ENCODE measurements at places on chromosomes 2 and 18. TPM values are rescaled to one million over a fixed set of nuclear protein-coding genes. Genes with fewer than 3 reads are reported as not detected.

DNA sequence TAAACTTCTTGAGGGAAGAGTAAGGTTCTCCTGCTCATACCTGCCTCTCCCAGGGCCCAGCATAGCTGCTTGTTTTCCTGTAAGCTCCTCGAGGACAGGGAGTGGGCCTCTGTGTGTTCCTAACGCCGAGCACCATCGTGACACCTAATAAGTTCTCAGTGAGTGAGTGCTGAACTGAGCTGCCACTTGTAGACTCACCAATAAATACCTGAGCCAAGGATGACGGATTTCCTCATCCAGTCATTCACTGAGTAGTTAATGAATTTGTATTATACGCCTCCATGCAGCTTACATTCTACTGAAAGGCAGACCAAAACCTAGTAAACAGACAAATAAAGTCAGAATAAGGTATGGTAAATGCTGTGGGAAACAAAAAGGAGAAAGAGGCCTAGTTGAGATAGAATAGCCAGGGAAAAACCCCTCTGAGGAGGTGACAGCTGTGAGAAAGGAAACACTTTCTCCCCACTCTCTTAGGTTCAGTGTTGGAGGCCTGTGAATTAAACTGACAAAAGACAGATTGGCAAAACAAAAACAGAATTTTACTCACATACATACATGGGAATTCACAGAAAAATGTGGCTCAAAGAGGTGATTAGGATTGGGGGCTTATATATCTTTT is 138.6 kb downstream of the B3GNT2 start:
- no peak for DNase-seq

- no peak for DNase-seq
Measured at GRCh38 chr2:141260911-141261310, 869.9 kb downstream of the LRP1B start.

DNA sequence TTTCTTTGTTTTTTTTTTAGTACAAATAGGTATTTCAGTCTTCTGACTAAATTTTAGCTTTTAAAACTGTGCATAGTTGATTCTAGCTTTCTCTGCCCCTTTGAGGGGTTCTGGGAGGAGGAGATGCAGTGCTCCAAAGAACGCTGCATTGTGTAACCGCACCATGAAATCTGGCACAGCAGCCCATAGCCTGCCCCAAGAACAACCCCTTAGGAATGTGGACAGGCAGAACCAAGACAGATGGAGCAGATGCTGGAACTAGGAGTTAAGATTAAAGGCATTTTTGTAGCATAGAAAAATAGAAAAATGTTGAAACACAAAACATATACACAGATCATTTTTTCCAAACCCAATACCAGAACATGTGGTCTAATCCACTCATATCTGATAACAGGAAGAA is 187.5 kb downstream of the SCG2 start:
- no peak for DNase-seq

GRCh38 chr2:142741764-142742269 is 135.6 kb upstream of the KYNU start:
- DNase-seq: no peak

DNA sequence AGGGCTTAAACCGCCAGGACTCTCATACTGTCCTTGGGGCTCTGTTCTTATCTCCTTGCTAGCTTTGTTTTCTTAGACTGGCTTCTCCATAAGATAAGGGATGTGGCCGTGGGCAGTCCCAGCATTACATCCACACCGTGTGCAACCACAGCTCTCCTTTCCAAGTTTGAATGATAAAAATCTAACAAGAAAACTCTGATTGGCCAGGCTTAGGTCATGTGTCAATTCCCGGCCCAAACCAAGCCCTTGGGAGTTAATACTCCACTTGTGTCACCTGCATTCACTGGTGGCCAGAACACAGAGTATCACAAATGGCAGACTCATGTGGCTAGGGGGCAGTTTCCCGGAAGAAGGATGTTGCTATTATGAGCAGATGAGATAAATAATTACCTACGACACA is 43.2 kb upstream of the KDM3A start:
- no peak for DNase-seq

GRCh38 chr18:31500051-31500688 is 2.2 kb downstream of the DSG2 start:
- DNase-seq: no peak

GRCh38 chr2:226366920-226367319 is 432.7 kb downstream of the IRS1 start:
- no peak for DNase-seq

GRCh38 chr2:239546541-239546940 is 145.7 kb upstream of the HDAC4 start:
- no peak for DNase-seq

- no peak for DNase-seq
Measured at GRCh38 chr2:17136877-17137276, 381.4 kb downstream of the RAD51AP2 start.

DNA sequence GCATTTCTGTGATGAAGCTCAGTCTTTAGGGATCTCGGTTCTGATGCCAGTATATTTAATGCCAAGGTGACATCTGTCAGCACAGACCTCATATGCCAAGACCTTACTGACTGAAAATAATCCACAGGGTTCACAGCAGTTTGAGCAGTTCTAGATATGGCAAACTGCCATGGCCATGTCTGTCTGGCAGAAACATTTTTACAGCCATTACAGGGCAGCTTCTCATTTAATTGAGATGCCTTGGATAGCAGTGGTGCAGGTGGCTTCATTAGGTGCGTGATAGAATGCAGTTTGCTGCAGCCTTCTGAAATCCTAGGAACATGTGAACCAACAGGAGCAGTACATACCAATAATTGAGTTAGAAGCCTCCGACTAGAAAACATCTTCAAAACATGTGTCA is 510.6 kb downstream of the XIRP2 start:
- no peak for DNase-seq

DNA sequence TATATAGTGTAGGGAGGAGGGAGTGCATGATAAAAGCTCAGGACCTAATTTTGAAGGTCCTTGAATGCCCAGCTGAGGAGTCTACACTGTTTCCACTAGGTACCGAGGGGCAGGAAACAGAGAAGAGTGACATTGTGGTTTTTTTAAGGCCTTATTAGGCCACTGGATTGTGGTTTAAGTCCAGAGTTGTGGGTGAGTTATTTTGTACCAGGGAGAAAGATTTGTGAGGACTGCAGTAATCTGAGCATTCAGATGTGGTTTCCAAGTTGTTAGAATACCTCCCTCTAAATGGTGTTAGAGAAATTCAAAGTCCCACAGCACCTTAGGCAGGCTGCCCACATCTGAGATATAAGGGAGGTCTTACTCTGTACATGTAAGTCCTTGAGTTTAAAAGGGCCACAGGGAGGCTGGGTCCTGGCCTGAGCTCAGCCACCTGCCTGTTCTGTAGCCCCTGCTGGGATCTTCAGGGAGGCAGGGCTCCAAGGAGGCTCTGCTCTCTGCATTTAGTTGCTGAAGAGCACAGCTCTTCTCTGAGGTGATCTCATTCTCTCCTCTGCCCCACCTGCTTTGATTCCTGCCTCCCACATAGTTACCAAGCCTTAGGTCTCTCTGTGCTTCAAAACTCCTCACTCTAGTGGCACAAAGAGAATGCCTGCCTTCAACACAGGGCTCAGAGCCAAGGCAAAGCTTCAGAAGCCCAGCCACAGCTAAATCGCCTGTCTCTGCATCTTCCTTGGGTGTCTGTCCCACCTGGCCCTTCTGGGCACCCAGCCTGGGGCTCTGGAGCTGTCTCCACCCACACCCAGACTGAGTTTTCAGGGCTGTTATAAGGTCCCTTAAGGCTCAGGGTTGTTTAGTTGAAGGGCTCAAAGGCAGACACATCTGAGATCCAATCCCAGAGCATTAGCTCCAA is 88.1 kb downstream of the VSNL1 start:
- no peak for DNase-seq

DNA sequence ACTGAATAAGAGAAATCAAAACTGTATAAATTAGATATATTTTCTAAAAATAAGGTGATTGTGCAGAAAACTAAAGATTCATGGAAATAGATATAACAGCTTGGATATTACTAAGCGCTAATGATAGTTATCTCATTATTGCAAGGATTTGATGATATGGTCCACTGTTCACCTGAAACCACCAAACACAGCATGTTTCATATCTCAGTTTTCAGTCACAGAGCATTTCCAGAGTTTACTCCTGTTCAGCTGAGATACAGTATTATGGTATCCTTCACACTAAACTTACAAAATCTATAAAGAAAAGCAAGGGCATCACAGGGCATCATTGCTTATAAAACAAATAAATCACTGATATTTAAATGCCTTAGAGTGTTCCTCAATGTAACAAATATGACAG is 591.6 kb downstream of the ERBB4 start:
- no peak for DNase-seq

GRCh38 chr2:178731300-178731699 is 75.9 kb downstream of the TTN start:
- DNase-seq: no peak

DNA sequence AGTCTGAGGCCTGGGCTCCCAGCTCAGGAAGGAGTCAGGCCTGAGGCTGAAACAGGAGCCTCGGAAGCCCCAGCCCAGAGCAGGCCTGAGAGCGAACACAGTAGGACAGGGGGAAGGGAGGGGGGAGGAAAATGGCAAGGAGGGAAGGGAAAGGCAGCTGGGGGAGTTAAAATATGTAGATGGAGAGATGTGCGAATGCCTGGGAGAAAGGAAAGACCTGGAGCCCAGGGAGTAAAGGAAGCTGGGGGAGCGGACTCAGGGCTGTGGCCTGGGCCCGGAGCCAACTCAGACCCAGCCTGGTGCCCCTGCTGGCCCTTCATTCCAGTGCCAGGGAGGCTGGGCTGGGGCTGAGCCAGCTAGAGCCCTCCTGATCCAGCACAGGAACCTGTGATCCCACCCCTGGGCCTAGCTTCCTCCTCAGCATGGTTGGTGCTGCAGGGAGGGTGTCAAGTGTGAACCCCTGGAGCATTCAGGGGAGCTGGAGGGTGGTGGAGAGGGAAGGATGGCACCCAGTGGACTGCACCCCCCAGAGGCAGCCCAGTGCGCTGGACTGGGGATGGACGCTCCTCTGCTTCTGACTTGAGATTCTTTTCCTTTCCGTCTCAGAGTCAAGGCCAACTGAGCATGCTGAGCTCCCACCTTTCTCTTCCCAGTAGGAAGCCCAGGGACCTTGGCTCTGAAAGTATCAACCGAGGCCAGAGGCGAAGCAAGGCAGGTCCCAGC is 46.3 kb downstream of the EMX1 start:
- DNase-seq: no peak

- no peak for DNase-seq
Measured at GRCh38 chr2:96906729-96907114, 36.8 kb upstream of the SEMA4C start.

- DNase-seq: no peak
Measured at GRCh38 chr2:8536686-8537561, 144.9 kb upstream of the ID2 start.

GRCh38 chr2:55120634-55121359 is 70.5 kb upstream of the RTN4 start:
- peak; percentile 75 for DNase-seq

DNA sequence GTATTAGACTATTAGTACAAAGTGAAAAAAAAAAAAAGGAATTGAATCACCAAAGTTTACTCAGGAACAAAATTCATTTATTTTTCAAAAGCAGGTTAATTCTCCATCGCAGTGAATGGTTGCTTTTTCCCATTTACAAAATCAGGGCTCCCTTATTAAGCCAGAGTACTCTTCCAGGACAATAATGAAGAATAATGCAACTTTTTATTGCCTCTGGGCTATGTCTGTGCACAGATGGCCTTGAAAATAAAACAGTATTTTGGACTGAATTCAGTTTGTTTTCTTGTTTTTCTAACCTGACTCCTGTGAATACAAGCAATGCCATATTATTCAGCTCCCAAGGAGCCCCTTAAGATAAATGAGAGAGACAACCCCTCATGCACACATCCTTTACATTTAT is 246.8 kb downstream of the KCNS3 start:
- no peak for DNase-seq

DNA sequence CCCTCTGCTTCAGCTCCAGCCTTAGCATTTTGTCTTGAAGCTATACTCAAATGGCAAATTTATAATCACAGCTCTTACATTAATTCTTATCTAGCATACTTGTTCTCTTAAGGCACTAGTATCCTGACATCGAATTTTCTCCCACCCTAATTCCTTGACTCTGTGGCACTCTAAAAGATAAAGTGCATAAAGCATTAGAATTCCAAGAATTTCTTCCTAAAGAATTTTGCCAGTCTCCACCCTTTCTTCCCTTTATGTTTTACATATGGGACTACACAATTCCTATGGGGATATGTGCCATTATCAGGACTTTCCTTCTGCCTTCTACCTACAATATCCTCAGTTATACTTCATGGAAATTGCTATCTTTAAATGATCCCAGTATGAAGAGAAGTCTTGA is 560.3 kb downstream of the ARHGAP15 start:
- DNase-seq: no peak

GRCh38 chr2:60359569-60359968 is 193.9 kb downstream of the BCL11A start:
- DNase-seq: no peak

DNA sequence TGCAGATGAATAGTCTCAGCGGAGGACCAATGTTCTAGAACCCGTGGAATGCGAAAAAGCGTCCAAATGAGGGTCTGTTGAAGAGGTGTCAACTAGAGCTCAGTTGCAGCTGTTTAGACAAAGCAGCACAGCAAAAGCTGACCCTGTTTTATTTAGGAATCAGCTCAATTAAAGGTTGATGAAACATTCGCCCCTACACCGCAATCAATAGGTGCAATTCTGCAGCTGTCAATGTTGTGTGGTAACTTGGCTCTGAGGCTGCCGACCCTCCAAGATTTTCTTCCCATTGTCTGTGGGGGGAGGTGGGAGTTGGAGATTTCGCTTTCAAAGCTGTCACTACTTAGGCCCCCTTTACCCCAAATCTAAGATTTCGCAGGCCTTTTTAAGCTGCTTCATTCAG is 330.0 kb downstream of the ETAA1 start:
- DNase-seq: no peak

GRCh38 chr2:230914886-230915285 is 10.2 kb downstream of the GPR55 start:
- DNase-seq: no peak

DNA sequence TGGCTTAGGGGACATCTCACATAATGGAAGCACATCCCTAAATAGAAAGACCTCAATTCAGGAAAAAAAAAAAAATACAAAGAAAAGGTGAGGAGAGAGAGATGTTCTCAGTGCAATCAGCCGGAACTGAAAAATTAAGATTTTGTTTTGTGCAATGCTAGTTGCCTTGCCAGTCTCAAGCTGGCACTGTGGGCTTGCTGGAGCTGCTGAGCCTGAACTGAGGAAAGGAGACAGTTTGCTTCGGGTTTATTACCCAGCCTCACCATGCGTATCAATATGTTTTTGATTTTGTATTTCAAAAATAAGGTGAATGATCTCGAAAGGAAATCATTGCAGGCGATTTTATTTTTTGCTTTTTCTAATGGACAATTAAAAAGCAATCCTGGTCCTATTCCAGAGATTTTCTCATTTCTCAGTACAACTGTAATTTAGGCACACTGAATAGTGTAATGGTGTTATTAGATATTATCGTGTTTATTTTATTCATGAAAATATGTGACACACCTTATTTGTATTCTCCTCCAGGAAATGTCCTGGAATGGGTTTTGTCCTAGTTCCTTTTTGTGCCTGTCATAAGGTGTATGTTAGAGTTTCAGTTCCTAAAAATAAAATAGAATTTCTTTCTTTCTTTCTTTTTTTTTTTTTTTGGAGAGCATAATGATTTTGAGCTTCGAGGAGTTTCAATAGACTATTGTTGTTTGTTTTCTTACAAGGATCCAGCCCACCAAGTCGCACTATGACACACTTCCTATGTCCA is 72.8 kb upstream of the ZEB2 start:
- DNase-seq: no peak

Gene EGR4
- total RNA-seq: 0.54 TPM

Gene CCDC74B
- not detected for total RNA-seq

Gene ELOA2
- total RNA-seq: not detected

Gene XDH
- 0.54 TPM for total RNA-seq

Gene SP100
- total RNA-seq: 45.8 TPM

Measured in hematopoietic multipotent progenitor cell (in vitro differentiated cells).